ENCODE measurements at places on chromosomes 13 and 19.

DNA sequence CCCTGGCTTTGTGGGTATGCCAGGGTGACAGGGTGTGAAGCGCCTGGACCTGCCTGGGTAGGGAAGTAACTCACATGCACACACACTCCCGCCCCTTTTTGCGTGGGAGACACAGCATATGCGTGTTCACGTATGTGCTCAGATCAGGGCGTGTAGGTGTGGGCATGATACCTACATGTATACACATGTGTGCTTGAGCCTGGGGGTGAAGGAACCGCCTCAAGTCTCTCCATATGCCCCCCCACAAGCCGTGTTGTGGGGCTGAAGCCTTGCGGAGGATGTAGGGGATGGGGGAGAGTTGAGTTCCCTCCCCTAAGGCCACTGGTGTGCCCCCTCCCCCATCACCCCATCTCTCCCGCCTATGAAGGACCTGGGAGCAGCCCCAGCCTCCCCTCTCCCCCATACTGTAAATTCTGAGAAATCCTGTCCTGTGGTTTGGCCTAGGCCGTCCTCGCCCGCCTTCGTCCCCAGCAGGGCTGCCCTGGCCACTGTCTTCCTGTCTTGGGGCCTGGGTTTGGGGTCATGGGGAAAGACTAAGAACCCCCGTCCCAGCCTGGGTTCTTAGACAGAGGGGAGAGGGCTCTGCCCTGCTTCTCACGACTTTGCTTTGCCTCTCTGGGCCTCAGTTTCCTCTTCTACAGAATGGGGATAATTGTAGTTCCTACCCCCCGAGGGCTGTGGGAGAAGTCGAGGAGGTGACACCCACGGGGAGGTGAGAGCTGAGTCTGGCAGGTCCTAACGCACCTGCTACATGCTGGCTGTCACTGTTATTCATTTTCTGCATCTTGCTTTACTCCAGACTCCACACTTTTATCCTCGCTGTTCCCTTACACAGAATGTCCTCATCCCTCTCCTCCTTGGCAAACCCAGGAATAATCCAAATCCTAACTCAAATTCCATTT lies 14.3 kb downstream of the ACTL9 start:
- DNase-seq = no peak

GRCh38 chr13:34201050-34201913 lies 383.3 kb downstream of the RFC3 start:
- DNase-seq = no peak

DNA sequence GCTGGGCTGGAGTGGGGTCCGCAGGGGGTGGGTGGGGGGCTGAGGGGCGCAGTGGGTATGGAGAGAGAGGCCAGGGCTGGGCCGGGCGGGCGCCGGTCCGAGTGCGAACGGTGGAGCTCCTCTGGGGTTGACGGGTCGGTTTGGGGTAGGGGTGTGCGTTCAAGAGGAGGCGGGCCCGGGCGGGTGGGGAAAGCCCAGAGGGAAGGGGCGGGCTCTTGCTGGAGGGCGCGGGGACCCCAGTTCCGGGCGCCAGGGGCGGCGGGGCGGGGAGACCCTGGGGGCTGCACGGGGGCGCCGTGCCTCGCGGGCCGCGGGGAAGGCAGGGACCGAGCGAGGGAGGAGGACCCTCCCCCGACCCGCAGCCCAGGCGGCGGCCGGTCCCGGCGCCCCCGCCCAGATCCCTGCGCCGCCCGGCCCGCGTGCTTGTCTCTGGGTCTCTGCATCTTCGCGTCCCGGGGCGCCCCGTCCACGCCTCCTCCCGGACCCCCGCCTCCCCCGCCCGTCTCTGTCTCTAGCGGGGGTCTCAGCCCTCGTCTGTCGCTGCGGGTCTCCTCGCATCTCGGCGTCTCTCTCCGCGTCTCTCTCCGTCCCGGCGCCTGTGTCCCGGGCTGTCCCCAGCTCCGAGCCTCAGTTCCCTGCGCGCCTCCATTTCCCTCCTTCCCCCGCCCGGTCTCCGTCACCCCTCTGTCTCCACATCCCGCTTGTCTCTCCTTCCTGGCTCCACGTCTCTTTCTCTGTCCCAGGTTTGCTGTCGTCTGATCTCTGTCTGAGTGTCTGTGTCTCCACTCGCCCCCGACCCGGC lies 8.3 kb upstream of the SHISA7 start:
- DNase-seq = no peak

DNA sequence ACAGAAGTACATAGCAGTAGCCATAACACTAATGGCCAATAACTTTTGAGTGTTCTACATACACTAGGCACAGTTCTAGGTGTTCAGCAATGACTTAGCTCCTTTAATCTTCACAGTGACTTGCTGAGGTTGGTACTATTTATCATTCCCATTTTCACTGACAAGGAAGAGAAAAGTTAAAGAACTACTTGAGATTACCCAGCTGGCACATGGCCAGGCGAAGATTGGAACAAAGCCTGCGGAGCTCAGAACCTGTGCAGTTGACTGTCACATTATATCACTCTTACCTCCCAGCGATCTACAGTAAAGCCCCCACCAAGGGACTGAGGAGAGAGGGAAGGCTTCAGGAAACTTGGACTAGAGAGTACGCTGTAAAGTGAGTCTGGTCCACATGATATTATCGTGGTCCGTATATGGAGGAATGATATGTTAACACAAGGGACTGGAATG lies 42.4 kb upstream of the WDFY2 start:
- DNase-seq = no peak

DNA sequence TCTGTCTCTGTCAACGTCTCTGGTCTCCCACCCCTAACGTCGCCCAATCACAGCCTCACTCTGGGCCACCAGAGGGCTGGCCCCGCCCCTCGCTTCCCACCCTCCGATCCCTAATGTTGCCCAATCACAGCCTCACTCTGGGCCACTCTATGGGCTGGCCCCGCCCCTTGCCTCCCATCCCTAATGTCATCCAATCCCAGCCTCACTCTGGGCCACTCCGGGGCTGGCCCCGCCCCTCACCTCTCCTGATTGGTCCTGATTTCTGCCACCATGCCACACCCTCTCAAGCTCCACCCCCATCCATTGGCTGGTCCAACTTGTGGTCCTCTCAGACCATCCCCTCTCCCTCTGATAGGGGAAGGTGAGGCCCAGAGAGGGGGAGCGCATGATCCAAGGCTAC lies 24.9 kb downstream of the CELF5 start:
- DNase-seq = no peak

DNA sequence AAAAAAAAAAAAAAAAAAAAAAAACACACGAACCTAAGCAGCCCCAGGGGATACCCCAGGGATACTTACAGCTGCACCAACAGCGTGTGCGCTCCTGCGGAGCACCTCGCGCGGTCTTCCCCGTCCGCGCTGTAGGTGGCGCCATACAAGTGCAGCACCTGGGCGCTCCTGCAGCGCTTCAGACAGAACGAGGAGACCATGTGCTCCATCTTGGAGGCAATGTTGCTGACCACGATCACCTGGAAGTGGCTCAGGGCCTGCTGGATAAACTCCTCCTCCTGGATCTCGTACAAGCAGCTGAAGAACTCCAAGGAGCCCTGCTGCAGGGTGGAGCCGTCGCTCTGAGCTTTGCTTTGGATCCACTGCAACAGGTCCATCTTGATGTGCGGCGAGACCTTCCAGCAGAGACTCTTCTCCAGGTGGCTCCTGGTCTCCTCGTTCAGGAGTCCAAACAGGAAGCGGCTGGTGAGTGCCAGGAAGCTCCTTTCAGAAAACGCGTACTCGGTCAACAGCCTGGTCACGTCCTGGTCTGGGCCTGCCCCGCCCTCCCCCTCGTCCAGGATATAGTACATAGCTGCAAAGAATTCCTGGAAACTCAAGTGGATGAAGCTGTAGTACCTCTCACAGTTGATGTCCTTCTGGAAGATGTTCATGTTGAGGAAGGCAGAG lies 14.5 kb downstream of the NLRP12 start:
- DNase-seq = no peak

DNA sequence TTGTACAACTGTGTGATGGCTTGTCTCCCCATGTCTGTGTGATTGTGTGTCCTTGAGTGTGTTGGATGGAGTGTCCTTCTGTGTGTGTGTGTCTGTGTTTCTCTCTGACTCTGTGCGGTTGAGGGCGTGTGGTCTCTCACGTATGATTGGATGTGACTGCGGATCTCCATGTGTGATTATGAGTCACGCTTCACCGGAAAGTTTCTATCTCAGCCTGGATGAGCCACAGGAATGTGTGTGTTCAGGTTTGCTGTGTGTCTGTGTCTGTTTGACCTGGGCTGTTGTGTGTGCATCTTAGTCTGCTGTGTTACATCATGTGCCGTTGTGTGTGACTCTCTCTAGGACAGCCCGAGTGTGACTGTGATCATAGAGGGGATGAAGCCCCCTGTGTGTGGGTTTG lies 15.5 kb upstream of the ZNF835 start:
- no peak for DNase-seq

GRCh38 chr13:24180750-24181377 lies 20.3 kb downstream of the SPATA13 start:
- no peak for DNase-seq

DNA sequence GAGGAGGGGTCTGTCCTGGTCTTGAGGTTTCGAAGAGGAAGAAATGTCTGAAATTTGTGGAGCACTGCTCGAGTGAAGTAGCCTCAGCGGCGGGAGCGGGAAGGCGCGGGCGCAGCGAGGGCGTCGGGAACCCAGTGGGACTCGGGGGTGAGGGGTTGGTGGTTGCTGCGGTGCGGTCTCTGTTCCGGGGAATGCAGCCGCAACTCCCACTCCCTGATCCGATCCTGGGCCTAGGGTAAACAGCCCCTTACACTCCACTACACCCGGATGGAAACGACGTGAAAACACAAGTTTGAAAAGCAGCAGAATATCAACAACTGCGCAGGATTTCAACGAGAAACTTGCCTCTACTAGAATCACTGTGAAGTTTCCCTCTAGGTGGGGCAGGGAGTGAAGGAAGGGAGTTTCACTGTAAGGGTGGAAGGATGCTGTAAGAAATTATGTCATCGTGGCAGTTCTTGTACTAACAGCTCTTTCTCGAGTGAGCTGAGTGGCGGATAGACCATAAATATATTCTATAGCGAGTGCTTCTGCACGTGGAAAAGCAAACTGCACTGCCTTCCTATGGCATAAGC lies 2.0 kb upstream of the KLF12 start:
- no peak for DNase-seq

- DNase-seq = peak; percentile 14
Observed at GRCh38 chr13:35720690-35721554, 244.4 kb upstream of the MAB21L1 start.

Data from stimulated activated CD4-positive, alpha-beta T cell treated with anti-CD3 and anti-CD28 coated beads, Interleukin-15, amount 100 ng/mL, for 48 hours (primary cell).